ENCODE measurements at places on chromosomes 2 and 18.

DNA sequence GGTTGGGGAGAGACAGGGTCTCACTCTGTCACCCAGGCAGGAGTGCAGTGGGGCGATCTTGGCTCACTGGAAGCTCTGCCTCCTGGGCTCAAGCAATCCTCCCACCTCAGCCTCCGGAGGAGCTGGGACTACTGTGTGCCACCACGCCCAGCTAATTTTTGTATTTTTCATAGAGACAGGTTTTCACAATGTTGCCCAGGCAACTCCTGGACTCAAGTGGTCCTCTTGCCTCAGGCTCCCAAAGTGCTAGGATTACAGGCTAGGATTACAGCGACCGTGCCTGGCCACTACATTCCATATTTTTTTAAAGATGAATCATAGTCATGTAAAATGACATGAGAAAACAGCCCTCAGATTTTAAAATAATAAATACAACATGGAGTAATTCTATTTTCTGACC lies 32.3 kb downstream of the CWC22 start:
- DNase-seq: no peak

DNA sequence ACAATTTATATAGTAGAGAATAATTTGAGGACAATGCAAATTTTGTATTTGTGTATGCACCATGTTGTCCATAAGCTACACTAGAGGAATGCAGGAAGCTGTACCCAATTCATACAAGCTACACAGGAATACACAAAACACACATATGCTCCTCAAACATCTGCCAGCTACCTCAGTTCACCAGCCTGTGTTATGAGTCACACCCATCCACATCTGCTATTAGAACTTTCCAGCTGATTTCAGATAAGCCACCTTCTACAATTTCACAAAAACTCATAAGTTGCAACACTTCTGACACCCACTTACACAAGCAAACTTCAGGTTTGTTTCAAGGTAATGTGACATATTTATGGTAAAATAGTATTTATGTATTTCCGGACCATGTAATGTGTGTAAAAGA lies 438.9 kb downstream of the SATB2 start:
- no peak for DNase-seq

DNA sequence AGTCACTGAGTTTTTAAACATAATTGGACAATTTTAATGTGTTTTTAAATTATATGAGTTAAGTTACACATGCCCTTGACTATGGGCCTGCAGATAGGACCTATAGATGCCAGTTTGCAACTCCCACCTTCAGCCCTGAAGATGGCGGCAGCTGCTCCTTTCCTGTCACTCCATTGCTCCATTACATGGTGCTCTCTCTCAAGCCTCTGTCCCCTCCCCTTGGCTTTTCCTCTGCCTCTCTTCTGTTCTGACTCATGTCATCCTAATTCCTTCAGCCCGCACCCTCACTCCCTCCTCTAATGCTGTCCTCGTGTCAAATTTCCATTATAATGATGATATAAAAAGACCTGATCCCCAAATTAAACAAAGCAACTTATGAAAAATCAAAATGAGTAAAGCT lies 133.7 kb upstream of the HNRNPA3 start:
- no peak for DNase-seq

GRCh38 chr2:19676770-19677169 lies 225.0 kb downstream of the TTC32 start:
- no peak for DNase-seq

- peak; percentile 42 for DNase-seq
Observed at GRCh38 chr2:206981739-206982340, 42.5 kb downstream of the CPO start.

- no peak for DNase-seq
Observed at GRCh38 chr2:203330434-203330833, 2.2 kb downstream of the ABI2 start.

GRCh38 chr2:227127201-227127600 lies 36.8 kb downstream of the COL4A4 start:
- no peak for DNase-seq

DNA sequence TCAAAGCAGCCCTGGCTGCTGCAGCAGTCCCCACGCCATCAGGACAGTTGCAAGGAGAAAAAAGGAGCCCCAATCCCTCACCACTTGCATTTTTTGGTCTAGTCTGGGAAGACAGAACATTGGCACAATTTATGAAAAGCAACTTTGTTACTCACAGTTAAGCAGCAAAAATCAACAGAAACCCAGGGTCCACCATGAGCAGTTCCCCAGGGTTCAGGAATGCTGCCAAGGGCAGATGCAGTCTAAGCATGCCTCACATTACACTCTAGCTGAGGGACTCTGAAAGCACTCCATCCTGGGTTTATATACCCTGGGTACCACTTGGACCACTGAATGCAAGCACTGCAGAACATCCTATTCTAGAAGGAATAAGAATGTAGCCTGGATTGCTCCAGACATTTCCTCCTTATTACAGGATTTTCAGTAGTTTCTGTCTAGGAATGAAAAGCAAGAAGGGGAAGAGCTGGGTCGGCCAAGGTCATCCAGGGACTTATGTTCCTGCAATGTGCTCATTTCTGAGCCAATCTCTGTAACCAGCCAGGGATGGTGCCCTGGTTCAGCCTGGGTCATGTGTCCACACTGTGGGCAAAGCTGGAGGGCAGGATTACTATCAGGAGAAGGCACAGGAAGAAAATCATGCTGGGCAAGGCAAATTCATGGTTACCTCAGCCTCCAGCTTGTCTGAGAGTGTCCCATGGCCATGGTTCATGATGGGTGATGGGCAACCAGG lies 19.5 kb upstream of the TMEM163 start:
- no peak for DNase-seq
